ENCODE measurements at places on chromosomes 7 and 10. TPM values are rescaled to one million over a fixed set of nuclear protein-coding genes. Genes with fewer than 3 reads are reported as not detected.

The SORCS3 gene
- total RNA-seq = not detected

DNA sequence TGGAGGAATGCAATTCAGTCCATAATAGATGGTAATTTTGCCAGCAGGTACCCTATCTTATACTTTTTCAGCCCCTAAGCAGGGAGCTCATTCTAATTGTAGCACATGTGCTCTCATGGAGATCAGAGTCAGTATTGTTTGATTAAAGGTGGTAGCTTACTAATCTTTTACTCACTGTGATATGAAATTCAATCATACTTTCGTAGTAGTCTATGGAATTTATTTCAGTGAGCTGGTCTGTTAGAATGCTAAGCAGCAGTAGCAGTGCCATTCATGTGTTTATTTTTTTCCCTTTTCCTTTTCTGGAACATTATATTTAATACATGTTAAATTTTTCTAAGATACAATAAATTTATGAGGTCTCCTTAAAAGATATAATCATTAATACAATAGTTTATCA, 109.0 kb downstream of the ST7 start:
- no peak overlapping the region for H3K4me3 ChIP-seq
- H3K4me1 ChIP-seq = peaks cover 4% of the 10 kb centered on the region
- no peaks in the 10 kb centered on the region for H3K36me3 ChIP-seq
- H3K27ac ChIP-seq = no peak overlapping the region
- DNase-seq = no peak
- H3K27me3 ChIP-seq = no peaks in the 10 kb centered on the region

The GPR146 gene
- total RNA-seq = 44.2 TPM

DNA sequence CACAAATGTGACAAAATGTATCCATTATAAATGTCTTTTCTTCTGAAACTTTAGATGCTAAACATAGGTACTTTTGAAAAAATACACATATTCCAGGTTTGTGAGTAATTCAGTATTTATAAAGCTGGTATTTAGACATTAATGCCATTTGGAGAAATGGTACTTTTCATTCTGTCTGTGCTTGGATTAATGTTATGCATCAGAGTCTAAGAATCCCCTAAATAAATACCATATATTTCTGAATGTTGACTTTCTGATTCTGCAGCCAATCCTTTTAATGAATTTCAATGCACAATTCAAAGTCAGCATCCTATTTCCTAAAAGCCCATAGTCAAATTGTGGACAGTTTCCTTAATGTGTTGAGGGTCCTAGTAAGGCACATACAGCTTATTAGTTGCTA, 145.0 kb downstream of the DKK1 start:
- H3K36me3 ChIP-seq = no peaks in the 10 kb centered on the region
- no peak overlapping the region for H3K4me3 ChIP-seq
- DNase-seq = no peak
- no peaks in the 10 kb centered on the region for H3K4me1 ChIP-seq
- no peak overlapping the region for H3K27ac ChIP-seq

GRCh38 chr10:42867571-42867970, 85.0 kb downstream of the BMS1 start:
- H3K4me1 ChIP-seq = no peaks in the 10 kb centered on the region
- no peaks in the 10 kb centered on the region for H3K36me3 ChIP-seq
- no peaks in the 10 kb centered on the region for H3K27me3 ChIP-seq
- no peak overlapping the region for H3K27ac ChIP-seq

The LIPM gene
- not detected for total RNA-seq

- H3K4me1 ChIP-seq = no peaks in the 10 kb centered on the region
- no peak for DNase-seq
- no peak overlapping the region for H3K4me3 ChIP-seq
- no peak overlapping the region for H3K27ac ChIP-seq
These were observed 115.8 kb upstream of the ANLN start for GRCh38 chr7:36273836-36274235.

DNA sequence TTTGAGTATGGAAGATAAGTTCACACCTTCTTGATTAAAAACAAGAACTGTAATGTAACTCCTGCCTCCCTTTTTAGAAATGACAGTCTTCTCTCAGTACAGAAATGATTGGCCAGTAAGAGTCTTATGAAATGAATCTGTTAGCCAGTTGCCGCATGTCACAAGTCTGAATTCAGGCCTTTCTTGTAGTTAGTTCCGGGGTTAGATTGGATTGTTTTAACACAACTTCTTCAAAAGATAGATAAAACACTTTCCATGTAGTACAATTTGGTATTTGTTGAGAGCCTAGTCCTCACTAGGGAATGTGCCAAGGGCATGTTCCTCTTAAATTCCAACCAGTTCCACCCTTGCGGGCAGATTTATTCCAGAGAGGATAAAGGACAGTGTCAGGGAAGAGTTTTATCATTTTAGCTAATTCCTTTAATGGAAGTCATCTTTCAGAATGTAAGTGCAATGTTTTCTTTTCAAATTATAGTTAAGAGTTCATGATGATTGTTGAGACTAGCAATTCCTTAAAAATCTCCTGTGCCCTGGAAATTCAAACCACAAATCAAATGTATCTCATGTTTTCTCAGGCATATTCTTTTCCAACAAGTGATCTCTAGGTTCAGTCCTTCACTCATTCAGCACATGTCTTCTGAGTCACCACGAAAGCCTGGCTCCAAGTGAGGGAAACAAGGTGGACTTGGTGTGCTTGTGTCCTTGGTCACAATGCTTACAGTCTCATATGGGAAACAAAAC, 4.1 kb downstream of the FHIP2A start:
- no peak overlapping the region for H3K27ac ChIP-seq
- DNase-seq = no peak
- H3K4me3 ChIP-seq = no peak overlapping the region
- no peaks in the 10 kb centered on the region for H3K27me3 ChIP-seq
- H3K36me3 ChIP-seq = no peaks in the 10 kb centered on the region
- H3K4me1 ChIP-seq = peaks cover 4% of the 10 kb centered on the region

All from aorta (tissue), 5 donors.